Panc1 (cell line): ENCODE measurements at places on chromosomes 3 and 15.

DNA sequence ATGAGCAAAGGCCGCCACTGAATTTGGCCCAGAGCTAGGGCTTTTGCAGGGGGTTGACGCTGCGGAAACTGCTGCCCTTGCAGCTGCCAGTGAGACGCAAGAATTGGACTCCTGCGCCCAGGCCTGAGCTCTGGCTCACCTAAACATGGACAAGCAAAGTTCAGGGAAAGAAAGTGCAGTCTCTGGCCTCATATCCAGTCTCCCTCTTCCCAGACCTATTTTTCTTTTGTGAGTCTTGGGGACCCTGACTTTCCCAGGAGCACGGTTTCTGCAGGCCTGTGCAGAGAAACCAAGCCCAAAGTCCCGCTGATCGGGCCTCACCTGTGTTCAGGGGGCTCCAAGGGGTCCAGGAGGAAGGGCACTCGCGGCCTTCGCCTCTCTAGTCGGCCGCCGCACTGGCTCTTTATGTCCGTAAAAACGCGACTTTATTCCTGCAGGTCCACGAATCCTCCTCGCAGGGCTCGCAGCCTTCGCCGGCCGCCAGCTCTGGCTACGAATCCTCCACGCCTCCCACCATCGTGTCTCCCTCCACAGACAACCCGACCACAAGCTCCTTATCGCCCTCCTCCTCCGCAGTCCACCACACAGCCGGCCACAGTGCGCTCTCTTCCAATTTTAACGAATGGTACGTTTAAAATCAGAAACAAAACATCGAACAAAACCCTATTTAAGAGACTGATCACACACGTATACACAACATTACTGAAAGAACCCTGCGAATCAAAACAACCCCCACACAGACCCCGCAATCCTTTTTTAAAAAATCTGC lies 3.9 kb downstream of the ZIC1 start:
- peak overlapping the region; percentile 57; the same call in 1 of the 2 replicates for H3K27ac ChIP-seq
- H3K4me3 ChIP-seq, result peak overlapping the region; percentile 49
- H3K4me1 ChIP-seq, result no peaks in the 10 kb centered on the region
- no peak for DNase-seq
- H3K27me3 ChIP-seq, result no peaks in the 10 kb centered on the region; the same call in 1 of the 2 replicates

DNA sequence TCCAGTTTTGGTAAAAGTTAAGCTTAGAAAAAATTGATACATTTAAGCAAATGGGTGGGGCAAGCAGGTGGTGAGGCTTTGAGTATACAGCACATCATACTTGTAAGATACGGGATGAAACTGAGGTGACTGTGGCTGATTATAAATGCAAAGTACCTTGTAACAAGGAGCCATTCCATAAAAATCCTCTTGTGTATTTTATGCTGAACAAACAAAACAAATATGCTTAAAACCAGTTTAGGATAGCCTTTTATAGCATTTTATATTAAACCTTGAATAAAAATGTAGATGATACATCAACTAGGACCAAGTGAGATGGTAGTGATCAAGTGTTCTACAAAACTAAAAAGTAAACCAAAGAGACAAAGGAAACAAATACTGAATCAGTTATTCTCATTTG lies 3.4 kb downstream of the PLSCR1 start:
- H3K27ac ChIP-seq, result peak overlapping the region; percentile 51; the same call in 1 of the 2 replicates
- peaks cover 22% of the 10 kb centered on the region for H3K4me1 ChIP-seq
- no peak overlapping the region for H3K4me3 ChIP-seq
- H3K36me3 ChIP-seq, result 0 out of 2 replicates have a peak, but pooled peaks cover 2% of the 10 kb centered on the region

- DNase-seq, result peak; percentile 41
- peaks cover 21% of the 10 kb centered on the region for H3K27me3 ChIP-seq
- H3K4me1 ChIP-seq, result peaks cover 6% of the 10 kb centered on the region; the same call in 1 of the 2 replicates
- no peaks in the 10 kb centered on the region for H3K36me3 ChIP-seq
- H3K27ac ChIP-seq, result no peak overlapping the region; the same call in 1 of the 2 replicates
These were observed 2.6 kb upstream of the CEMIP start for GRCh38 chr15:80776420-80777045.

GRCh38 chr15:70507772-70508371 lies 255.5 kb downstream of the UACA start:
- peaks cover 68% of the 10 kb centered on the region for H3K4me1 ChIP-seq
- no peak overlapping the region for H3K4me3 ChIP-seq
- H3K27me3 ChIP-seq, result no peaks in the 10 kb centered on the region
- H3K27ac ChIP-seq, result peak overlapping the region; percentile 92

DNA sequence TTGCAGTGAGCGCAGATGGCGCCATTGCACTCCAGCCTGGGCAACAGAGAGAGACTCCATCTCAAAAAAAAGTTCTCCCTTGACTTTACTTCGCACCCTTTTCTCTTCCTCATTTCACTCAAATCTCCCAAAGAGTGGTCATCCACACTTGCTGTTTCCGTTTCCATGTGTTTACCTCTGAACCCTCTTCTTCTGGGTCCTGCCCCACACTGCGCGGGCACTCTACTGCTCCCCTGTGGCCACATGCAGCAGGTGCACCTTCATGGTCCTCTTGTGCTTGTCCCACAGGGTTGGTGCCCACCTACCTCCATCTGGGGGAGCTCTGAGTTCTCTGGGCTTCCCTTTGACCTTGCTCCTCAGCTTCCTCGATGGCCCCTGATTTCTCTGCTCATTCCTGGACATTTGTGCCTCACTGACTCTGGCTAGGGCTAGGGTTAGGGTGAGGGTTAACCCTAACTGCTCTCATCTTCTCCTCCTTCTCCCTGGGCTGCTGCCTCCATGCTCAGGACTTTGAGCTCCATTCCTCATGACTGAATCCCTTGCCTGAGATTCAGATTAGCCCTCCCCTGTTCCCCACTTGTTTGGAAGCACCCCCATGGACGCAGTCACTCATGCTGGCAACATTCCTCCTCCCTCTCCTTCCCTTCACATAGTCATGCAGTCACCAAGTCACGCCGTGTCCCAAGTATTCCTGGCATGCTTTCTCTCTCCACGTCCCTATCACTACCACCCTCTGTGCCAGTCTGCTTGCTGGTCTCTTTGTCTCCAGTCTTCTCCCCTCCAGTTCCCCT lies 26.6 kb upstream of the KY start:
- no peak overlapping the region for H3K27ac ChIP-seq
- H3K4me3 ChIP-seq, result no peak overlapping the region
- no peak for DNase-seq
- no peaks in the 10 kb centered on the region; the same call in 1 of the 2 replicates for H3K27me3 ChIP-seq
- no peaks in the 10 kb centered on the region for H3K4me1 ChIP-seq

GRCh38 chr3:44020143-44020542 lies 221.5 kb upstream of the TOPAZ1 start:
- no peaks in the 10 kb centered on the region for H3K36me3 ChIP-seq
- H3K4me3 ChIP-seq, result no peak overlapping the region

DNA sequence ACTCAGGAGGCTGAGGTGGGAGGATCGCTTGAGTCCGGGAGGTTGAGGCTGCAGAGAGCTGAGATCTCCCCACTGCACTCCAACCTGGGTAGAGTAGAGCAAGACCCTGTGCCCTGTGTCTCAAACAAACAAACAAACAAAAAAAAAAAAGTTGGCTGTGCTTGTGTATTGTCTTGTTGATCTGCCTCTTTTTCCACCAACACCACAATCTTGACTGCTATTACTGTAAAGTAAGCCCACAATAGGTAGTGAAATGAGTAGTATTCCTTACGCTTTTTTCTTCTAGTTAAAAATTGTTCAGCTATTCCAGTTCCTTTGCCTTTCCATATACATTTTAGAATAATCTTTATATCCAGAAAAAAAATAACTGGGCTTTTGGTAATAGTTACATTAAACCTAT lies 35.5 kb downstream of the PTH1R start:
- peaks cover 2% of the 10 kb centered on the region for H3K36me3 ChIP-seq
- no peaks in the 10 kb centered on the region for H3K27me3 ChIP-seq
- no peak for DNase-seq

DNA sequence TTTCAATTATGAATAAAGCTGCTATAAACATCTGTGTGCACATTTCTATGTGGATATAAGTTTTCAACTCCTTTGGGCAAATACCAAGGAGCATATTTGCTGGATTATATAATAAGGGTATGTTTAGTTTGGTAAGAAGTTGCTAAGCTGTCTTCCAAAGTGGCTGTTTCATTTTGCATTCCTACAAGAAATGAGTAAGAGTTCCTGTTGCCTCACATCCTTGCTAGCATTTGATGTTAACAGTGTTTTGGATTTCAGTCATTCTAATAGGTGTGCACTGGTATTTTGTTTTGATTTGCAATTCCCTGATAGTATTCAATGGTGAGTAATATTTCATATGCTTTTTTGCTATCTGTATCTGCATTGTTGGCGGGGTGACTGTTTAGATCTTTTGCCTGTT lies 120.7 kb upstream of the MDFIC2 start:
- no peak for DNase-seq
- no peaks in the 10 kb centered on the region for H3K4me1 ChIP-seq
- no peaks in the 10 kb centered on the region for H3K36me3 ChIP-seq
- H3K4me3 ChIP-seq, result no peak overlapping the region

DNA sequence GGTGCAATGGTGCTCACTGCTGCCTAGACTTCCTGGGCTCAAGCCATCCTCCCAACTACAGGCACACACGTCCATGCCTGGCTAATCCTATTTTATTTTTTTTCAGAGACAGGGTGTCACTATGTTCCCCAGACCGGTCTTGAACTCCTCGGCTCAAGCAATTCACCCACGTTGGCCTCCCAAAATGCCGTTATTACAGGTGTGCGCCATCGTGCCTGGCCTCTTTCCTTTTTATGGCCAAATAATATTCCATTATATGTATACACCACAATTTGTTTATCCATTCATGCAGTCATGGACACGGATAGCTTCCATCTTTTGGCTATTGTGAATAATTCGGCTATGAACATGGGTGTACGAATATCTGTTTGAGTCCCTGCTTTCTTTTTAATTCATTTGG lies 962 bp upstream of the NEK4 start:
- H3K27ac ChIP-seq, result peak overlapping the region; percentile 94
- no peak overlapping the region for H3K4me3 ChIP-seq
- H3K36me3 ChIP-seq, result no peaks in the 10 kb centered on the region

DNA sequence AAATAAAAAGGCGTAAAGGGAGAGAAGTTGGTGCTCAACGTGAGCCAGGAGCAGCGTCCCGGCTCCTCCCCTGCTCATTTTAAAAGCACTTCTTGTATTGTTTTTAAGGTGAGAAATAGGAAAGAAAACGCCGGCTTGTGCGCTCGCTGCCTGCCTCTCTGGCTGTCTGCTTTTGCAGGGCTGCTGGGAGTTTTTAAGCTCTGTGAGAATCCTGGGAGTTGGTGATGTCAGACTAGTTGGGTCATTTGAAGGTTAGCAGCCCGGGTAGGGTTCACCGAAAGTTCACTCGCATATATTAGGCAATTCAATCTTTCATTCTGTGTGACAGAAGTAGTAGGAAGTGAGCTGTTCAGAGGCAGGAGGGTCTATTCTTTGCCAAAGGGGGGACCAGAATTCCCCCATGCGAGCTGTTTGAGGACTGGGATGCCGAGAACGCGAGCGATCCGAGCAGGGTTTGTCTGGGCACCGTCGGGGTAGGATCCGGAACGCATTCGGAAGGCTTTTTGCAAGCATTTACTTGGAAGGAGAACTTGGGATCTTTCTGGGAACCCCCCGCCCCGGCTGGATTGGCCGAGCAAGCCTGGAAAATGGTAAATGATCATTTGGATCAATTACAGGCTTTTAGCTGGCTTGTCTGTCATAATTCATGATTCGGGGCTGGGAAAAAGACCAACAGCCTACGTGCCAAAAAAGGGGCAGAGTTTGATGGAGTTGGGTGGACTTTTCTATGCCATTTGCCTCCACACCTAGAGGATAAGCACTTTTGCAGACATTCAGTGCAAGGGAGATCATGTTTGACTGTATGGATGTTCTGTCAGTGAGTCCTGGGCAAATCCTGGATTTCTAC lies at the start of gene RARB:
Gene RARB (plus strand): TSS at position 322 of the 847 bp plus-strand sequence. CDS start 469 bp downstream, at position 791.
- peaks cover 8% of the 10 kb centered on the region; the same call in 1 of the 2 replicates for H3K27me3 ChIP-seq
- H3K36me3 ChIP-seq, result no peaks in the 10 kb centered on the region
- H3K27ac ChIP-seq, result no peak within 1 kb of the TSS
- DNase-seq, result no peak

DNA sequence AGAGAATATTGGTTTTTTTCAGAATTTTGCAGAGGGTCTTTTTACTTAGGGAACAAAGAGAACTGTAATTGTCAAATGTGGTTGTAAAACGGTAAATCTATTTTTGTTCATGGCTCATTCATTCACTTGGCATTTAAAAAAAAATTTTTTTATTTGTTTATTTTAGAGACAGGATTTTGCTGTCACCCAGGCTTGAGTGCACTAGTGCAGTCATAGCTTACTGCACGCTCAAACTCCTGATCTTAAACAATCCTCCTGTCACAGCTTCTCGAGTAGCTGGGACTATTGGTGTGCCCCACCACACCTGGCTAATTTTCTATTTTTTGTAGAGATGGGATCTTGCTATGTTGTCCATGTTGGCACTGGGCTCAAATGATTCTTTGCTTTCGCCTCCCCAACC lies 301.8 kb downstream of the LPP start:
- H3K4me1 ChIP-seq, result no peaks in the 10 kb centered on the region
- H3K27ac ChIP-seq, result no peak overlapping the region
- H3K27me3 ChIP-seq, result no peaks in the 10 kb centered on the region

- H3K4me1 ChIP-seq, result no peaks in the 10 kb centered on the region
- no peak overlapping the region for H3K4me3 ChIP-seq
- no peak for DNase-seq
- no peak overlapping the region for H3K27ac ChIP-seq
These were observed 82.6 kb upstream of the ADPGK start for GRCh38 chr15:72866182-72866581.

DNA sequence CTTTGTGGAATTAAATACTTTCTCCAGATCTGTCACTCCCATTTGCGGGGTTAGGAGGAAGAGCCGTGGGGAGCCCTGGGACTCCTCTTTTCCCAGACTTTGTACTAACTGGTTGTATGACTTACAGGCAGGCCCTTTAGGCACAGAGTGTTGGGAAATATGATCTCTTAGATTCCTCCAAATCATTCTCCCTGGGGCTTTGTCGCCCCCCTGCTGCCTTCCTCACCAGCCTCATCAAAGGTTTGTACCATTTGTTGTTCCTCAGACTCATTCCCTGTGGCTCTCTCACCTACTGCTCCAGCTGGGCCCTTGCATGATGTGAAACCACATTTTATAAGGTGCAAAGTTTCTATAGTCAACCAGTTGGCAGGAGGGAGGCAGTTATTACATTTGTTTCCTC lies 56.4 kb downstream of the CRYGS start:
- no peaks in the 10 kb centered on the region for H3K36me3 ChIP-seq
- no peak for DNase-seq
- no peak overlapping the region for H3K4me3 ChIP-seq
- no peak overlapping the region for H3K27ac ChIP-seq
